ENCODE measurements at places on chromosomes 11 and 22.

GRCh38 chr11:133895061-133895479, 49.8 kb upstream of the SPATA19 start:
- DNase-seq: no peak

DNA sequence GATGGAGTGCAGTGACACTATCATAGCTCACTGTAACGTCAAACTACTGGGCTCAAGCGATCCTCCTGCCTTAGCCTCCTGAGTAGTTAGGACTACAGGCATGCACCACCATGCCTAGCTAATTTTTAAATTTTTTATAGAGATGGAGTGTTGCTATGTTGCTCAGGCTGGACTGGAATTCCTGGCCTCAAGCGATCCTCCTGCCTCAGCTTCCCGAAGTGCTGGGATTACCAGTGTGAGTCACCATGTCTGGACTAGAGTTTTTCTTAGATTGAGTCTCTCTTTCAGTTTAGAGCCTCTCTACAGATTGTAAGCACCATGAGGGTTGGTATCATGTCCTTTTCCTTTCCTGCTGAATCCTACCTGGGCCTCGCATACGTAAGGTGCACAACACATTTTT, 57.3 kb upstream of the ALKBH3 start:
- no peak for DNase-seq

- DNase-seq: no peak
Observed at GRCh38 chr11:45056529-45056928, 89.9 kb upstream of the PRDM11 start.

DNA sequence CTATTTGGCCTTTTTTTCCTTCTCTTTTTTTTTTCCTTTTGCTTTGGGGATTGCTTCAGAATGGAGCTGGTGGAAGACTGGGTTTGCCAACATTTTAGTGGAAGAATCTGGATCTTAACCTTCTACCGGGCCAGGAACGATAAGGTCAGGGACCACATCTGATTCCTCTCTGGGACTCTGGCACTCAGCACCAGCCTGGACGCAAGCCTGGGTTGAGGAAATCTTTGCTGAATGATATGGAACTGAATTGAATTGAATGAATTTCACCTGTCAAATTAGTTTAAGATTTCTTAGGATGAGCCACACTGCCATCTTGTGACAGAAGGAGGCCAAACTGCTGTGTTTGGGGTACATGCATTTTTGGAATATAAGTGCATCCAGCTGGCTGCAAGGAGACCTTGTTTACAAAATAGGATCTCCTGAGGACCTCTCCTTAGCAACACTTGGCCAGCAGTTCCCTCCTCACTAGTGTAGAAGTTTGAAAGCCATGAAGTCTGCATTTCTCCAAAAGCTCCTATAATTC, 30.4 kb downstream of the TPBGL start:
- DNase-seq: peak; percentile 14

DNA sequence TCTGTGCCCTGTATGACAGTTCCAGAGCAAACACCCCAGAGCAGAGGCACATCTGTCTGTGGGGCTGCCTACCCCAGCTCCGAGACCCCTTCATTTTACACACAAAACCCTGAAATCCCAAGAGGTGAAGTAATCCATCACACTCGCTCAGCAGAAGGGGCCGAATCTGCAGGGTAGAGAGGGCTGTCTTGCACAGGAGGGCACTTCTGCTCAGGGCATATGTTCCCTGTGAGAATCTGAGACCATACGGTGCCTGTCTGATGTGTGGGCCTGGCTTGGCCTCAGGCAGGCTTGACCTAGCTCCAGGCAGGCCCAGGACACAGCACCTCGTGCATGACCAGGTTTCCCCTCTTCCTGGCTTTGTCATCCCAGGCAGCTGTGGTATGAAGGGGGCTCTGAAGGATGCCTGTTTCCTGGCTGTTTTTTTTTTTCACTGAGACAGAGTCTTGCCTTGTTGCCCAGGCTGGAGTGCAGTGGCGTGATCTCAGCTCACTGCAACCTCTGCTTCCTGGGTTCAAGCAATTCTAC, 37.2 kb downstream of the GRIK4 start:
- DNase-seq: no peak

DNA sequence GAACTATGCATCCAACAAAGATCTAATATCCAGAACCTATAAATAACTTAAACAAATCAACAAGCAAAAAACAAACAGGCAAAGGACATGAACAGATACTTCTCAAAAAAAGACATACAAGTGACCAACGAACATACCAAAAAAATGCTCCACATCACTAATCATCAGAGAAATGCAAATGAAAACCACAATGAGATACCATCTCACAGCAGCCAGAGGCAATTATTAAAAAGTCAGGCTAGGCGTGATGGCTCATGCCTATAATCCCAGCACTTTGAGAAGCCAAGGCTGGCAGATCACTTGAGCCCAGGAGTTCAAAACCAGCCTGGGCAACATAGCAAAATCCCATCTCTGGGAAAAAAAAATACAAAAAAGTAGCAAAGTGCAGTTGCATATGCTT, 10.7 kb downstream of the SAA4 start:
- DNase-seq: no peak

- DNase-seq: no peak
Observed at GRCh38 chr11:31664129-31664528, 147.0 kb downstream of the PAX6 start.

DNA sequence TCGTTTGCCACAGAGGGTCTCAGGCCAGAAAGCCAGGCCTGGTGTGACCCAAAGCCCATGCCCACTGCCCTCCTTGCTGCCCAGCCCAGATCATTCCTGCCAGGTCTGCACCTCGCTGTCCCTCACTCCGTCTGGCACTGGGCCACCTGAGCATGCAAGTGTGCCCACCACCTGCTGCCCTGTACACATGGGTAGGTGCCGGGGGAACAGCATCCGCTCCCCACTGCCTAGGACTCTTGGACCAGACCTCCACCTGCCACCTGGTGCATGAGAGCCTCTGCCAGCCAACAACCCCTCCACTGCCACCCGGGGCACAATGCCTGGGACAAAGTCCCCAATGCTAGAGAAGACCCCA, 12.5 kb downstream of the MGAT3 start:
- DNase-seq: no peak

- no peak for DNase-seq
Observed at GRCh38 chr11:128759597-128759996, 65.7 kb downstream of the FLI1 start.

DNA sequence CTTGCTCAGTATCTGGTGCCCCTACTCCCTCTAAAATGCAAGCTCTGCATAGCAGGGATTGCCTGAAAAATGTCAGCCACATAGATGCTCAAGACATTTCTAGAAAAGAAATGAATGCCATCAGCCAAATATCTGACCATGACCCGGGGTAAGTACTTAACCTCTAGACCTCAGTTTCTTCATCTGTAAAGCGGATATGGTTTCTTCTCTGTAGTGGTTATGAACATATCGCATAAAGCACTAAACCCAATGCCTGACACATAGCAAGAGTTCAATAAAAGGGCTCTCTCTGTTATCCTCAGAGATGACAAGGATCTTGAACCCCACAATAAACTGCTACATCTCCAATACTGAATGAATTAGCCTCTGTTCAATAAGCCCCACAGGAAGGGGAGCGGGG, 122.6 kb downstream of the ABTB2 start:
- no peak for DNase-seq

- DNase-seq: no peak
Observed at GRCh38 chr22:48493733-48494132, 1333.9 kb downstream of the BRD1 start.

DNA sequence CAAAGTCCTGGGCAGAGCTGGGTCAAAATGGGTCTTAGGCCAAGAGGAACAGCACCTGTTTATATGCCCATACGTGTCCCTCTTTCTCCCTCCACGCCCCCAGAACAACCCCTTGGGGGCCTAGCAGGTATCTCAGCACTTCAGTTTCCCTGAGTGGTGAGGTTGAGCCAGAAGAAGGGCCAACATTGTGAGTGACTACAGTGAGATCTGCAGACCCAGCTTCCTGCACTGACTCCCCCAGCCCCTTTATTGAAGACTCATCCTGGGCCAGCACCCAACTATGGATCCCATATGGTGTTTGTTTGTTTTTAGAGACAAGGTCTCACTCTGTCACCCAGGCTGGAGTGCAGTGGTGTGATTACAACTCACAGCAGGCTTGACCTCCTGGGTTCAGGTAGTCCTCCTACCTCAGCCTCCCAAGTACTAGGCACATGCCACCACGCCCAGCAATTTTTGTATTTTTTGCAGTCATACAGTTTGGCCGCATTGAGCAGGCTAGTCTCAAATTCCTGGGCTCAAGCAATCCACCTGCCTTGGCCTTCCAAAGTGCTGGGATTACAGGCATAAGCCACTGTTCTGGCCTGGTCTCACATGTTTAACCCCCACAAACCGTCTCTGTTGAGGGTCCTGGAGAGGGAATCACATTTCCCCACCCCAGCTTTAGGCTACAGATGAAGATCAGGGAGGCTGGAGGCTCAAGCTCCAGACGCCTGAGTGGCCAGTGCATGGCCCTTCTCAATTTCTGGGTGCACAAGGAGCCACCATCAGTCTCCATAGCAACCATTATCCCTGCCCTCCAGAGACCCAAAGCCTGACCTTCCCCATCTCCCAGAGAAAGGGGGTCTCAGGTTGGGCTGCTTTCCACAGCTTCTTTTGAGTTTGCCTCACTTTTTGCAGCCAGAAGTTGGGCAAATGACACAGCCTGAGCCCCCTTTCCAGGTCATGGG, 1.7 kb upstream of the LARGE2 start:
- DNase-seq: no peak

GRCh38 chr11:117806846-117807245, 9.8 kb upstream of the DSCAML1 start:
- no peak for DNase-seq

GRCh38 chr22:42072606-42073330, 1.3 kb upstream of the PHETA2 start:
- DNase-seq: no peak

- DNase-seq: no peak
Observed at GRCh38 chr11:87281496-87281895, 243.8 kb downstream of the TMEM135 start.

DNA sequence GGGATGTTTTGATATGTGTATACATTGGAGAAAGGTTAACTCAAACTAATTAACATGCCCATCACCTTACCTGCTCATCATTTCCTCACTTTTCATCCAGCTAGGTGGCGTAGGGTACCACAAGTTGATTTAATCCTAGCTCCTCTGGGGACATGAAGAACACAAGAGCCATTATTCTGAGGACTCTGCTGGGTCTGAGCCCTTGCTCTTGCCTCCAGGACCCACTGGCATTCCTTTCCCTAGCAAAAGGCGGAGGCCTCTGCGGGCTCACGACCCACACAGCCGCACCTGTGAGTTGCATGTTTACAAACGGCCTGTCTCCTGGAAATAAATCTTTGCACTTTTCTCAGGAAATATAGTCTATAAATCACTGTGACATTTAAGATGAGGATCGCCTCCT, 871.9 kb downstream of the TBC1D22A start:
- no peak for DNase-seq

DNA sequence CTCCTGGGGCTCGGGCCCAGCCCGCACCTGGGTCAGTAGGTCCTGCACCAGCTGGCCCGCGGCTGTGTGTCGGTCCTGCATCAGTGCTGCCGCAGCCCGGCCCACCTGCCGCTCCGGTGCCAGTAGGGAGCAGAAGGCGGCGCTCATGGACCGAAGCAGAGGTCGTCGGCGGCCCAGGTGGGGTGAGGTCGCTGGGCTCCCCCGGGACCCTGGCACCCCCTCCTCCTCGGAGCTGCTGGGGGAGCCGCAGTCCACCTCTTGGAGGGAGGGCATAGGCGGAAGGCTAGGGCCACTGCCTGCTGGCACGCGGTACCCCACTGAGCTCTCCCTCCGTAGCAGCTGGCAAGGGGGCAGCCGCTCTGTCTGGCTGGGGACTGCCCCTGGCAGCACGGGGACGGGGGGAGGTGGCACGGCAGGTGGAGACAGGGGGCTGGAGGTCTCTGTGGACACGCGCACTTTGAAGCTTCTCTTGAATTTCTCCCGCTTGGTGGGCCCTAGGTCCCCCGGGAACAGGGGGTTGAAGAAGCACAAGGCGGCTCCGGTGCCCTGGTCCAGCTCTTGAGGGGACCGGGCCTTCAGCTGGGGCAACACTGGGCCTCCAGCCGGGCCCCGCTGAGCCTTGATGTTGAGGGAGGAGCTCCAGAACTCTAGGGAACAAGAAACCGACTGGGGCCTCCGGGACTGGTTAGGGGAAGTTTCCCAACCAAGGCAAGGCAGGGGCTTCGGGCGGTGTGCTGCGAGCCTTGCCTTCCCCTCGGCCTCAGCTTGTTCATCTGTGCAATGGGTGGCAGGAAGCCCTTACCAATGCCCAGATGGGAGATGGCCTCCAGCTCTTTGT, 1.4 kb downstream of the RIN1 start:
- no peak for DNase-seq

DNA sequence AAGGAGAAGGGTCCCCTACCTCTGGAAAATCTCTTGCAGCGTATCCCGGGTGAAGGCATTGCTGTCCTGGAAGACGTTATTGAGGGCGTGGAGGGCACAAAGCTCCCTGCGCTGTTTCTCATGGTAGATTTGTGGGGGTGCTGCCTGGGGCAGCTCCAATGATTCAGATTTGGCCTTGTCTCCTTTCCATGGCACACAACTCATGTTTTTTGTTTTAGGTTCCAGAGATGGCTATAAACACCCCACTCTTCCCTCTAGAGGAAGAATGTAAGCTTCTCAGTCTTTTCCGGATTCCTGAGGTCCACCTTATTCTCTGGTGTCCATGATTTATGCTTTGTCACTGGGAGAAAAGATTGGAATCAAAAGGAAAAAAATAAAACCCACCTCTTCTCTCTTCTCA, 959 bp downstream of the JOSD1 start:
- DNase-seq: peak; percentile 61

DNA sequence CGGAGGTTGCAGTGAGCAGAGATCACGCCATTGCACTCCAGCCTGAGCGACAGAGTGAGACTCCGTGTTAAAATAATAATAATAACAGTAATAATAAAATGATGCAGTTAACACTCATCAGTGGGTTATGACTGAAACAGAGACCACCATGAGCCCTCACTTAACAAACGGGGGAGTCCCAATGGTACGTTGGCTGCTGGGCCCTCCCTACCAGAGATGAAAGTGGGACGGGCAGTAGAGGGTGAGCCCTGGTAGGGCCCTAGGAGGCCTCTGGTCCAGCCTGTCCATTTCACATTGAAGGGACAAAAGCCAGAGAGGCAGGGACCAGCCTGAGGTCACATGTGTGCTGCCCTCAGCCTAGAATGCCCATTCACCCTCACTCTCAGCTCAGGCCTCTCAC, 13.7 kb upstream of the KIAA0930 start:
- no peak for DNase-seq
